Fibroblast of skin of scalp (primary cell): ENCODE measurements at places on chromosomes 12 and 14.

GRCh38 chr14:92844204-92844603 is 50.1 kb downstream of the GOLGA5 start:
- peak; percentile 3 for DNase-seq

DNA sequence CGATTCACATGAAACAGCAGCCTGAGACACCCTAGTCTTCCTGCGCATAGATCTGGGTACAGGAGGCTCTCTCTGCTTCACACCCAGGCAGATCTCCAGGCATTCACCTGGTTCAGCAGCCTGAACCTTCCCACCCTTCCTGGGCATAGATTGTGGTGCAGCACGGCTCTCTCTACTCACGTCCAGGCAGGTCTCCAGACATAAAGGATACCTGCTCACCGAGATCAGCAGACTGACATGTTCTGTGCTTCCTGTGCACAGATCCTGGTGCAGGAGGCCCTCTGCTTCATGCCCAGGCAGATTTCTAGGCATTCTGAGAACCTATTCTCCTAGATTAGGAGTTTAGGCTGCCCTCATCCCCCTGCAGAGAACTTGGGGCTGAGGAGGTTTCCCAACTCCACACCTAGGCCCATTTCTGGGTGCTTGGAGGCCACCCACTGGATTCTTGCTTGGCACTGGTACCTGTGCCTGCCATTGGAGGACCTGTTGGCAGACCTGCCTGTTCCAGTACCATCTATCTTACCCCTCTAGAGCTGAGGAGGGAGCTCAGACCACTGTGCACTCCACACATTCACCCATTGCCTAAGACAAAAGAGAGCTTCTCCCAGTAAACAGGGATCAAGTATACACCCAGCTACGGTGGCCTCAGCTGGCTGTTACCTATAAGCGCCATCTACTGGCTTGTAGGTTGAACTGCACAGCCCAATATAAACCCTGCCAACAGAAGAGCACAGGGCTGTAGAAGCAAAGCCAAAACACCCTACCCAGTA is 28.0 kb upstream of the GARIN6 start:
- peak; percentile 12 for DNase-seq

- no peak for DNase-seq
Measured at GRCh38 chr12:15600223-15600935, 188.8 kb downstream of the EPS8 start.

DNA sequence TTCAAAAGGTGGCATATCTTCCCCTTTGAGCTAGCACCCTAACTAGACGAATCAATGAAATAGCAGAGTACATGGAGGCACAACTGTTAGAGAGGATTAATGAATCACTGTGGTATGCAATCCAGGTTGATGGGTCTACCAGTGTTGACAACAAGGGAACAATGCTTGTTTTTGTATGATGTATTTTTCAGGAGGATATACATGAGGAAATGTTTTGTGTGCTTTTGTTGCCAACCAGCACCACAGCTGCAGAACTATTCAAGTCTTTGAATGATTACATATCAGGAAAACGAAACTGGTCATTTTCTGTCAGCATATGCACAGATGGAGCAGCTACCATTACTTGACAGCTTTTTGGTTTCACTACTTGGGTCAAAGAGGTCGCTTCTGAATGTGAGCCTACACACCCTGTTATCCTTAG is 142.6 kb downstream of the GPHN start:
- no peak for DNase-seq
